ENCODE measurements at places on chromosomes 11 and 22. TPM values are rescaled to one million over a fixed set of nuclear protein-coding genes. Genes with fewer than 3 reads are reported as not detected.

- no peaks in the 10 kb centered on the region for H3K4me1 ChIP-seq
- no peak for DNase-seq
- H3K36me3 ChIP-seq: no peaks in the 10 kb centered on the region
- no peaks in the 10 kb centered on the region for H3K27me3 ChIP-seq
Observed at GRCh38 chr11:68508425-68508824, 47.9 kb downstream of the PPP6R3 start.

DNA sequence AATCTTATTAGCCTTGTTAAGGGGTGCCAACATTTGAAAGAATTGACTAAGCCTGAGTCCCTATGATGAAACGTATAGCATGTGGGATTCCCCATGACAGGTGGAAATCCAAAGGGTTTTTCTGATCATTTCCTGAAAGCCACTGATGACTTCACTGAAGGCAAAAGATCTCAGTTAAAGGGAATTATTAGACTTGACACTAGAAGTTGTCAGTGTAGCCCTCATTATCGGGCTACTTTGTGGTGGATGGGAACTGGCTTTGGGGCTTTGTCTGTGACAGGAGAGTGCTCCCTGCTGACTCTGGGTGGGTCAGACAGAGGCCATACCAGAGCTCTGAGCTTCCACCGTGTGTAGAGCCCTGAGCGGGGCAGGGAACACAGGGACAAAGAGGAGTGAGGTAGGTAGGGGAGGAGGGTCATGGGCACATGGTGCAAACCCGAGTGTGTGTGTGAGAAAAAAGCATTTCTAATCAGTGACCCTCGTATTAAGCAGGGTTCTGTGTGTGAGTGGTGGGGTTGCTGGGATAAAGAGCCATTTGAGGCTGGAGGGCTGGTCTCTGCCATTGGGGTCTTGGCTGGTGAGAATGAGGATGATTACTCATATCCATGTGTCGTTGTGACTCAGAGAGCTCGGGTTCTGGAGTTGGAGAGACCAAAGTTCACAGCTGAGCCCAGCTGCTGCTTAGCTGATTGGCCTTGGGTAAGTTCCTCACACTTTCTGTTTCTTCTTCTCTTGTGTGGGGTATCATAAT is 101.1 kb downstream of the GRIK4 start:
- H3K27ac ChIP-seq: no peak overlapping the region
- no peaks in the 10 kb centered on the region for H3K4me1 ChIP-seq
- no peak overlapping the region for H3K4me3 ChIP-seq
- DNase-seq: no peak
- no peaks in the 10 kb centered on the region for H3K36me3 ChIP-seq
- peaks cover 3% of the 10 kb centered on the region for H3K27me3 ChIP-seq

DNA sequence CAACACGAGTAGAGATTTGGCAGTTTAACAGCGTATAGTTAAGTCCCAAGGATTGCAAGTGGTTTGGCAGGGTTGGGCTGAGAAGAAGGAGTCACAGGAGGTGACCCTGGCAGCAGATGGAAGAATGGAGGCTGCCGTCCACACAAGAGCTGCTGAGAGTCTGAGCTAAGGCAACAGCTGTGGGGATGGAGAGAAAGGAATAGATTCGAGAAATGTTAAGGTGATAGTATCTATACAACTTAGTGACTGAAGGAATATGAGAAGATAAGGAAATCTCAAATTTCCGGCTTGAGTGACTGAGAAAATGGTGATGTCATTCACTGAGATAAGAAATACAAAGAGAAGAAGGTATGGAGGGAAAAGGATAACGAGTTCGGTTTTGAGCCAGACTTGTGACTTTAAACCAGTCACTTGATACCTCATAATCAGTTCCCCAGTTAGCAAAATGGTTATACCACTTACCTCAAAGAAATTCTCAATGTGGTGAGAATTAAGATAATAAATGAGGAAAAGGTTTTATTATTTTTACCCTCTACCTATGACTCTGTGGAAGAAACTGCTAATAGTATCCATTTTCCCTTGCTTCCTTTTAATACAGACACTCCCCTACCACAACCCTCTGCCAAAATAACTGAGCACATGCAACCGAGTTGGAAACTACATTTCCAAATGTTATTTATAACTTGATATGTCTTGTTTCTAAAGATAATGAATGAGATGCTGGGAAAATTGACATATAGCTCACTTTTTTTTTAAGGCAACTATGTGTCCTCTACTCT is 30.7 kb downstream of the FAM168A start:
- DNase-seq: no peak
- H3K36me3 ChIP-seq: no peaks in the 10 kb centered on the region
- no peaks in the 10 kb centered on the region for H3K4me1 ChIP-seq
- no peak overlapping the region for H3K27ac ChIP-seq

DNA sequence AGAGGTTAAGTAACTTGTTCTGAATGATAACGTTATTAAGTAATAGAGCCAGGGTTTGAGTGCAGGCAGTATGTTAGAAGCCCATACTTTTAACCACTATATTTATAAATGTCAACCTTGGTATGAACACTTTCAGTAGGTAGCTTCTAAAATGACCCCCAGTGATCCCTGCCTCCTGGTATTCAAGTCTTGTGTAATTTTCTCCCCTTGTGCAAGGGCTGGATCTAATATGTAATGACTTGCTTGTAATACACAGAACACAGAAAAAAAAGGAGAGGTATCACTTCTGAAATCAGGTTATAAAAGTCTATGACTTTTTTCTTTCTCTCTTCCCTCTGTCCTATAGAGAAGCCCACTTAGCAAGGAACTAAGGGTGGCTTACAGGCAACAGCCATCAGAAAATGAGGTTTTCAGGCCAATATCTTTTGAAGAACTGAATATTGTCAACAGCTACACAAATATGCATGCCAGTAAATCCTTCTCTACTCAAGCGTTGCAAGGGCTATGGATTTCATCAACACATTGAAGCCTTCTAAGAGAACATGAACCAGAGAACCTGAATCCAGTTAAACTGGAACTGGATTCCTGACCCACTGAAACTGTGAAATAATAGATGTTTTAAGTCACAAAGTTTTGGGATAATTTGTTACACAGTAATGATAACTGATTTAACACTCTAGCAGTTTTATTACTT is 712.3 kb downstream of the METTL15 start:
- H3K4me1 ChIP-seq: no peaks in the 10 kb centered on the region
- H3K27ac ChIP-seq: no peak overlapping the region
- no peak overlapping the region for H3K4me3 ChIP-seq
- DNase-seq: no peak
- no peaks in the 10 kb centered on the region for H3K27me3 ChIP-seq

GRCh38 chr22:19837915-19838314 is 16.8 kb downstream of the GNB1L start:
- no peaks in the 10 kb centered on the region for H3K27me3 ChIP-seq
- H3K4me1 ChIP-seq: no peaks in the 10 kb centered on the region
- DNase-seq: no peak
- no peaks in the 10 kb centered on the region for H3K36me3 ChIP-seq
- H3K27ac ChIP-seq: no peak overlapping the region
- H3K4me3 ChIP-seq: no peak overlapping the region

- H3K36me3 ChIP-seq: peaks cover 4% of the 10 kb centered on the region
- no peak overlapping the region for H3K27ac ChIP-seq
- H3K4me3 ChIP-seq: no peak overlapping the region
- DNase-seq: peak; percentile 93
- H3K27me3 ChIP-seq: peaks cover 13% of the 10 kb centered on the region
Observed at GRCh38 chr11:46392421-46393230, 1.1 kb upstream of the CHRM4 start.

Gene RBFOX2
- 68.6 TPM for total RNA-seq

Gene GGTLC2
- 0.76 TPM for total RNA-seq

Gene CASP5
- total RNA-seq: 0.91 TPM

Gene CCDC73
- 0.25 TPM for total RNA-seq

Gene CCDC88B
- total RNA-seq: 13.3 TPM

Gene MEI1
- total RNA-seq: 14.6 TPM

Gene SORL1
- total RNA-seq: 74.2 TPM
